ENCODE measurements at places on chromosomes 1 and 21. TPM values are rescaled to one million over a fixed set of nuclear protein-coding genes. Genes with fewer than 3 reads are reported as not detected.

DNA sequence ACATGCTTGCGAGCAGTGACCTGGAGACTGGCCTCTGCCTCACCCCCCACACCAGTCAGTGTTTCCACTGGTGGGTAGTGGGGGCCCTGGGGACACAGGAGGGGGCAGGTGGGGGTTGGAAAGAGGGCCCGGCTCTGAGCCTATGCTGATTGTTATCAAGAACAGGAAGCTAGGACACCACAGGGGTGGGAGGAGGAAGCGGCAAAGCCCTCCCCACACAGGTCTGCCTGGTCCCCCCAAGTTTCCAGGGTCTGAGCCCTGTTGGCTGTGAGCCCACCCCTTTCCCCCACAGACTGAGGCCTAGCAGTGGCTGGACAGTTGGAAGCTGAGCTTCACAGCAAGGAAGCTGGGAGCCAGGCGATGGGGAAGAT lies 1.6 kb upstream of the PTPN7 start:
- DNase-seq = no peak

- no peak for DNase-seq
These were observed 4.7 kb upstream of the INAVA start for GRCh38 chr1:200890027-200890426.

GRCh38 chr1:215710036-215710898 lies 143.2 kb downstream of the KCTD3 start:
- no peak for DNase-seq

LINGO4 gene
- total RNA-seq = not detected

NGF gene
- 9.7 TPM for total RNA-seq
